ENCODE measurements at places on chromosomes 3 and 15.

GRCh38 chr3:172201136-172201869 is 161.9 kb downstream of the FNDC3B start:
- DNase-seq, result no peak

- DNase-seq, result no peak
Observed at GRCh38 chr3:127224118-127224517, 31.2 kb downstream of the PRR23E start.

DNA sequence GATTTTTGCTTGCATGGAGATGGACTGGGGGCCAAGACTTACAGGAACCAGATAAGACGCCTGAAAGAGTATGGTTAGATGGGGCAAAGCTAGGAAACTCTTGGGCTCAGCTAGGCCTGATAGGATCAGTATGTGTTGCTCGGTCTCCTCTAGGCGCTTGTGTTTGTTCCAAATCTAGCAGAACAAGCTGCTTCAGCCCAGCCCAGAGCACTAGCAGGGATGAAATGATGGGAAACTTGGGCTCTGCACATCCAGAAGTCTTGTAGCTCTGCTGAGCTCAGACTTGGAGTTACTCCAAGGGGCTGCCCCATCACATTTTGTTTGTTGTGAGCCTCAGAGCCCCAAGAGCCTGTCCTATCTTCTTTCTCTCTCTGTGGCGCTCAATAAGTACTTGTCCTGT is 34.7 kb downstream of the FOXL2 start:
- no peak for DNase-seq

GRCh38 chr15:74405823-74406222 is 27.9 kb downstream of the SEMA7A start:
- DNase-seq, result no peak

- DNase-seq, result no peak
Observed at GRCh38 chr15:66220601-66221000, 32.9 kb downstream of the MEGF11 start.

DNA sequence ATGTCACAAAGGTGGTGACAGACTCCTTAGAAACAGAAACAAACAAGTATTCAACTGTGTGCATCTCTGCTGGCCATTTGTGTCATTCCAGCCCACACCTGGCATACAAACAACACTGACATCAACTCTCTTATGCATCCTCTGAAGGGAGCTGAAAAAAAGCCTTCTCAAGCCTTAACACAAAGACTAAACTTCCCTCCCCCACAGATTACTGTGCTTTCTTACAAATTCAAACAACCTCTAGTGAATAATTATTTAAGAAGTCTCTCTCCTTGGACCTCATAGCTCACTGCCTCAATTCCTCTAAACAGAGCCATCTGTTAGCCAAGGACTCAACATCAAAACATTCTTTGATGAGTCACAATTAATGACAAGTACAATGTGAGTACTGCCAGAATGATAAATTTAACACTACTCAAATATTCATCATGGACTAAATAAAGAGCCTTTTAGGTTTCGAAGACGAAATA is 132.1 kb downstream of the WDR76 start:
- no peak for DNase-seq

GRCh38 chr3:136149667-136150066 is 46.5 kb downstream of the MSL2 start:
- DNase-seq, result no peak

DNA sequence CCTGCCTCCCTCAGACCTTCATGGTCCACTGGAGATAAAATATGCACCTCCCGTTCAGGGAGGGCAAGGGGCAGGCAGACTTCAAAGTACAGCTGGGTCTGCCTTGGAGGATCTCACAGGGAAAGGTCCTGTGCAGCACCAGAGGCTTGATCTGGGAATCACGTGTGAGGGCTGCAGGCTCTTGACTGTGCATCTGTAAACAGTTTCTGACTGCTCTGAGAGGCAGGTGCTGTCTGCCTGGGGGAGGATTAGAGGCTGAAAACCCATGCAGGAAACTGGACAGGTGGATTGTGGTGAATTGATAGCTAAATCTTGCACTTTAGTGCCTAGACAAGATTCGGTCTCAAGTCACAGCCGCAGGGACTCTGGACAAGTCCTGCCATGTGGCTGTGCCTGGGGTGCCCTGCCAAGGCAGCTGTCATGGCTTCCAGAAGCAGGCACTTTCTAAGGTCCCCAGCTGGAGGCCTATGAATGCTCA is 239.3 kb downstream of the EPHB1 start:
- no peak for DNase-seq

GRCh38 chr3:100046986-100047385 is 67.3 kb downstream of the FILIP1L start:
- no peak for DNase-seq

DNA sequence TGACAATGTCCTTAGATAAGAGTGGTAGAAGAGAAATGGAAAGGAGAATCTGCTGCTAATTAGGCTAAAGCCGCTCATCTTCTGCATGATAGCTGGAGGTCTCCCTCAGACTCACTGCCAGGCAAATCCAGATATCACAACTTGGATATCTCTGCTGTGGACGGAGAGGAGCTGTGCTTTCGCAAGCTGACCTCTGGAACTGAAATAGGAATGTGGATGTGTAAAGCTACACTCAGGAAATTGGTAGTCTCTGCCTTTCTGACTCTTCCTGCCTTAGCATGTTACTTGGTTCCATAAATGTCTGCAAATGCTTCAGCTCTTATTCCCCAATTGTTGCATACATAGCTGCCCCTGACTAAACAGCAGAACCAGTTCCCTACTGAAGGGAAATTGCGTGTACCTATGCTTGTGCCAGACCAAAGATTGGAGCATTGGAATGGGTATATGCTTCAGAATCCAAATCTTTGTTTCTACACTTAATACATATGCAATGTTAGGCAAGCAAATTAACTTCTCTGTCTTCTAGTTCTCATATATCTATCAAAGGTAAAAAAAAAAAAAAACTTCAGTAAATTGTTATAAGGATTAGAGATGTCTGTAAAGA is 74.7 kb upstream of the ROBO2 start:
- DNase-seq, result no peak

GRCh38 chr15:69323893-69324430 is 25.2 kb downstream of the PAQR5 start:
- no peak for DNase-seq

DNA sequence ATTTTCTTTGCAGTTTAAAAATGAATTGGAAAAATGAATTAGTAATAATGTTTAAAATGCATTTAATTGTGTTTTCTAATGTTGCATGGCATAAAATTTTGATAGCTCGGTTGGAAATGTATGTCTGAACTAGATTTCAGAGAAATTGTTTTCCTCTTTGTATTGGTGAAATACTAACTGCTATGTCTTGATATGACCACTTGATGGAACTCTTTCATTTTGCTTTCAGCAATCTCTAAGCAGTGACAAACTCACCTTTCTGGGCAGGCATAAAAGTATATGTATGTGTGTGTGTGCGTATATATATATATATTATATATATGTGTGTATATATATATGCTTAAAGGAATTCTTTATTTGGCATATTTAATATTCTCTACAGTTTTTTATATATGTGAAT is 239.3 kb upstream of the ZNF717 start:
- DNase-seq, result no peak

- DNase-seq, result no peak
Observed at GRCh38 chr15:90889313-90889730, 5.0 kb downstream of the FES start.

DNA sequence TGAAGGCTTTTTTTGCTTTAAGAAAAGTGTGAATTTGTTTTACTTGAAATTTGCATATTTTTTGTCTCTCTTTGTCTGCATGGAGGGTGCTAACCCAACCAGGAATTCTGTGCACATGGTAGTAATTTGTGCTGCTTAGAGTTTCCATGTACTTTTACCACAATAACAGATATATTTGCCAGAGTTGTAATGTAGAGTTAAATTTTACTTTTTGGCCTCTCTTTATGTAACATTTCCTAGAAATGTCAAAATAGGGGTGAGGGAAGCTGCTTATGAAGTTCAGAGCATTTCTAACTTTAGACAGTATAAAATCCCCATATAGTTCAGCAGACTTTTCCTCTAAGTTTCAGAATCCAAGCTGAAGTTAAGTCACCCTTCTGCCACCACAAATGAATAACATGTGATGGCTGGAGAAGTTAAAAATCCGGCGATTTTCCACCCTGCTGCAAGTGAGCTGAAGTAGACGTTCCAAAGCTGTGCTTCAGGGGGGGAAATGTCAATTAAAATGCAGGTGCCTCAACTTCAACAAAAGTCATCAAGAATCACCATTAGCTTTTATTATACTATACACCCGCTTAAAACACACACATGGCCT is 385.7 kb upstream of the NR2F2 start:
- no peak for DNase-seq

- DNase-seq, result no peak
Observed at GRCh38 chr3:62604751-62605351, 231.5 kb upstream of the FEZF2 start.

GRCh38 chr3:50330330-50330729 is 2.3 kb upstream of the TUSC2 start:
- DNase-seq, result no peak

DNA sequence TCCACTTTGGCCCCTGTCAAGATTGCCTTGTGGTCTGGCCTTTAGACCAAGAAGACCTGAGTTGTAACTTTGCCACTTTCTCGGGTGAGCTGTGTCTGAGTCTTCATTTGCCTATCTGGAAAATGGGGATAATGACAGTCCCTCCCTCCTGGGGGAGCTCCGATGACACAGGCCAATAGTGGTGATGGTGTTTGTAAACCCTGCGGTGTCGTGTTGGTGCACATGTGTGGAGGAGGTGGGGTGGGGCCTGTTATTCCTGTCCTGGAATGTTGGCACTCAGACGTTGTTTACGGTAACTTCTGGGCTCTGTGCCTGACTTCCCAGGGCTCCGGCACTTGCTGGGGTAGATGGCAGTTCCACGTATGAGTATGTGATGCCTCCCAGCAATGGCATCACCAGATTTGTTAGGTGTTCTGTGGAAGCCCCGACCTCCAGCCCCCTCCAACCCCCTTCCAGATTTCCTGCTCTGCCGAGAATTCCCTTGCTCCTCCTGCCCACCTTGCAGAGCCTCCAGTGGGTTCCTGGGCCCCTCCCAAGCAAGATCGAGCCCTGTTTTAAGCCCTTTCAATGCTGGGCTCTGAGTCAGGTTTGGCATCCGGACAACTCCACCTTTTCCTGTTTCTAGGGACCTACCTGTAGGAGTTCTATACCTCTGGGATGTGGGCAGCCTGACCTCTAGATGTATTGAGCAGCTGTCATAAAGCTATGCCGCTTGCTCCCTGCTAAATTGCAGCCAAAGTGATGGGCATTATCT is 31.4 kb downstream of the HRH1 start:
- no peak for DNase-seq

GRCh38 chr3:190619761-190620160 is 105.9 kb downstream of the IL1RAP start:
- no peak for DNase-seq

DNA sequence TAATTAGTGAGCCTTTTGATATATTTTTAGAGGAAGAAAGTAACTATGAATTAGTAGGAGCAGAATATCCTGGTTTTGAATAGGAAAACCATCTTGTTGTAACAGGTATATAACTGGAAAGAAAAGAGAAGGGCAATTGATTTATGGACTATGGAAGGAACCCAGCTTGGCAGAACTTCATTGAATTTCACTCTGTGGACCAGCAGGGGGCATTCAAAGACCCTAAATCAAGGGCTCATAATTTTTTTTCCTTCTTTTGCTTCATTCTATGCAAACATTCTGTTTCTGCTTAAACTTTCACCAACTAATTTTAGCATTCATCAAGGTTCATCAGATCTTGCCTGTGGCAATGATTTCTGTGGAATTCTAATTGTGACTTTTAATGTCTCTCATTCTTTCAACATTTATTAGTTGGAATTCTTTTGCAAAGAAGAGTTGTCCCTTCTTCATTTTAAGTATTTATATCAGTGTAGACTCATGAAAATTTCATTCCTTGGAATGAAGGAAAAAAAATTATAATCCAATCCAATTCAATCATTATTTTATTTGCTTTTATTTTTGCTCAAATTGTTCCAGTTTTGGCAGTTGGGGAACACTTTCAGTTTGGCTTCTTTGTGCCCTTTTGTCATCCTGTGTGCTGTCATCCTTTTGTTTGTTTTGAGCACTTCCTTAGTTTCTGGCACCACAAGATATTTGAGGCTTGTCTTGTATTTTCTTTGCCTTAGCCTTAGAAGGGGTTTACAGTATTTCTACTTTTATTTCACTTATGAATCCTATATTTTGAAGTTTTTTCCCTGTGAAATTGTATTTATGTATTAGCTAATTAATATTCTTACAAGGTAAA is 30.4 kb downstream of the NXPE3 start:
- peak; percentile 29 for DNase-seq

DNA sequence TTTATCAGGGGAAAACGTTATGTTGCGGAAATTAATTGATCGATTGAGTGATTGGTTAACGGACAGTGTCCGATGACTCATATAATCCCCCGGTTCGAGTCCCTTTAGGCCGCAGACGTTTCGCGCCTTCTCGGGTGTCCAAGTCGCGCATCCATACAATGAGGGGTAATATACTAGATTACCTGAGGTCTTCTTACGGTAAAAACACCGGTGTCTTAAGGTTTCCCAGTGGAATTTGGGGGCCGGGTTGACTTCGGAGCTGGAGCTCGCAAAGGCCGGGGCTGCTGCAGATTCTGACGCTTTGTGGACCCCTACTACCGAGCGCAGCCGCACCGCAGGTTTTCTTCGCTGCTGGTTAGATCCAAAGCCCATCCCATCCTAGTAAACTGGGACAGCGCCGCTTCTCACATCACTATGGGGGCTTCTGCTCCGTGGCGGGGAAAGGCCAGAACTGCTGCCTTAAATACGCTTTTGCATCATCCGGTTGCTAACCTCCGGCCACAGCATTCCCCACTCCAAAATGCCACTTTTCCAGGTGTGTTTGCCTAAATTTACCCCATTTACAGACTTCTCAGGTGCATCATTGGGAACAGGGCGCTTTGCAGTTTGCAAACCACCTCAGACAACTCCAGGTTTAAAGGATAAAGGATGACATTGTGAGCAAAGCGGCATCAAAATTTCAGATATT is 858 bp upstream of the SACM1L start:
- DNase-seq, result no peak

DNA sequence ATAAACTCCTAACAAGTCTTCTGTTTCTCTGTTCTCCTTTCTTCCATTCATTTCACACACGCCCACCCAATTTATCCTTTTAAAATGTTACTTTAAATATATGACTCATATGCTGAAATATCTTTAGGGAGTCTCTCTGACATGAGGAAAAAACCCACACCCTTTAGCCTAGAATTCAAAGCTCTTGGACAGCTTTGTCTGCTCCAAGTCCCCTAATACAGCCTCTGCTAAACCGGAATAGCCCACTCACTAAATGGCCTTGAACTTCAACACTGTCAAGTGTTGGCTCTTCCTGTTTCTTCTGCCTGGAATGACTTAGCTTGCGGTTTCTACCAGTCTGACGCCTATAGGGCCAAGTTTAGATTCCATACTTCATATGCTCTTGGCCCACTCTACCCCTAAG is 3.3 kb upstream of the CD96 start:
- DNase-seq, result no peak

DNA sequence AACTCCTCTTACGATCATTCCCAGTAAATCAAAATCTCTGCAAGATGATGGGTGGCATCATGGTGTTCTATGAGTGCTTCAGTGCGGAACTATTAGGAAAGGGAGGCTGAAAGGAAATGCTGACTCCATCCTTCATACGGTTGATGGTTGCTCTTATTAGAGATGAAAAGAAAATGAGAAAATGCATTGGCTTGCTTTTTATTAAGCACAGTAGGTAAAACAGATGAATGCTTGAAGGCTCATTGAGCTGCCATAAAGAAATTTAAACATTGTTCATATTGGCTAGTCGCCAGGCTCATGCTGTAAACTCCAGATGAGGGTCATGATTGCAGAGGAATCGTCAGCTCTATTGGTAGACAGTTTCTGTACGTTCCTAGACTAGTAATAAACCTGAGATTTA is 115.8 kb downstream of the EPHA3 start:
- no peak for DNase-seq
